ENCODE measurements at places on chromosomes 1 and 21.

- no peak for DNase-seq
These were observed 122.5 kb upstream of the CACYBP start for GRCh38 chr1:174877208-174877673.

- DNase-seq: no peak
These were observed 2.4 kb downstream of the SPRTN start for GRCh38 chr1:231340328-231341013.

- no peak for DNase-seq
These were observed 251.0 kb downstream of the RHOU start for GRCh38 chr1:228986093-228986904.

- no peak for DNase-seq
These were observed 47.1 kb upstream of the KAZN start for GRCh38 chr1:14551386-14551785.

DNA sequence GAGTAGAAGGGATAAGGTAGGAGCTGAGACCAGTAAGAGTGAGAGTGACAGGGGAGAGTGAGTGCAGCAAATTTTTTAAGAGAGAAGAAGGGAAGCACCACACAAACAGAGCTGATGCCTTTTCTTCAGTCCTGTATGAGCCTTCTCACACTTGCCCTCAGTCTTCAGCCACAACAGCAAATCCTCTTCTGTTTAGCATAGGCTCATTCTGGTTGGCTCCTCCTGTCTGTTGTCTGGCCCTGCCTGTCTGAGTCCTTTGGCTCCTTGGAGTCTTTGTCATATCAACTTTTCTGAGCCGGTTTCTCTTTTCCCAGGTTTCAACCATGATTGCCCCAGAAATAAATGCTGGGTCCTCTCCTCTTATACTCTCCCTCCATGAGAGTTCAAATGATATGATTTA lies 12.7 kb upstream of the CASQ1 start:
- DNase-seq: no peak

GRCh38 chr1:152582647-152583046 lies 2.3 kb upstream of the LCE3D start:
- DNase-seq: no peak

- DNase-seq: no peak
These were observed 376.3 kb upstream of the PRMT6 start for GRCh38 chr1:106680216-106680615.

GRCh38 chr1:234271243-234271606 lies 102.0 kb upstream of the COA6 start:
- DNase-seq: peak; percentile 71

GRCh38 chr1:226111883-226112261 lies 49.4 kb downstream of the H3-3A start:
- peak; percentile 44 for DNase-seq

DNA sequence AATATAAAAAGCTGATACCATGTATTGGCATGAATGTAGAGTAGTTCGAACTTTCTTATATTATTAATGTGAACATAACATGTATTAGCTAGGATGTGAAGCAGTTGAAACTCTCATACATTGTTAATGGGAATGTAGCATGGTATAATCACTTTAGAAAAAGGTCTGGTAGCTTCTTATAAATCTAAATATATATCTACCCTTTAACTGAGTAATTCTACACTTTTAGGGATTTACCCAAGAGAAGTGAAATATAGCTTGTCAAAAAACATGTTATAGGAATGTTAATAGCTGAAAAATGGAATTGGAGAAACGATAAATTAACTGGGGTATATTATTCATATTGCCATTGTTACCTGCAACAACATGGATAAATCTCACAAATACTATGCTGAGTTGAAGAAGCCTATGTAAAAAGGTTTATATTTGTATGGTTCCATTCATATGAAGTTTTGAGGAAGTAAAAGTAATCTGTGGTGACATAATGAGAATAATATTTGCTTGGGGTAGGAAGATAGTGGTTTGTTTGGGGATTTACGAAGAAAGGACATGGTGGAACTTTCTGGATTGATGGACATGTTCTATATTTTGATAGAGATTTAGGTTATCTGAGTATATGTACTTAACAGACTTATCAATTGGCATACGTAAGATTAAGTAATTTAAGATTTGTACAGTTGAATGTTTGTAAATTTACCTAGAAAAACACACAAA lies 76.6 kb downstream of the MAST2 start:
- no peak for DNase-seq

GRCh38 chr1:47527653-47528272 lies 89.9 kb downstream of the FOXD2 start:
- DNase-seq: no peak

GRCh38 chr1:182917378-182917777 lies 35.6 kb downstream of the SHCBP1L start:
- no peak for DNase-seq
